Germinal center (tissue), 1 donor: ENCODE measurements at places on chromosomes 5 and 9.

- DNase-seq, result no peak
These were observed 55.6 kb downstream of the CAMSAP1 start for GRCh38 chr9:135851748-135852147.

GRCh38 chr5:121819682-121820261 lies 31.9 kb upstream of the FTMT start:
- DNase-seq, result no peak

DNA sequence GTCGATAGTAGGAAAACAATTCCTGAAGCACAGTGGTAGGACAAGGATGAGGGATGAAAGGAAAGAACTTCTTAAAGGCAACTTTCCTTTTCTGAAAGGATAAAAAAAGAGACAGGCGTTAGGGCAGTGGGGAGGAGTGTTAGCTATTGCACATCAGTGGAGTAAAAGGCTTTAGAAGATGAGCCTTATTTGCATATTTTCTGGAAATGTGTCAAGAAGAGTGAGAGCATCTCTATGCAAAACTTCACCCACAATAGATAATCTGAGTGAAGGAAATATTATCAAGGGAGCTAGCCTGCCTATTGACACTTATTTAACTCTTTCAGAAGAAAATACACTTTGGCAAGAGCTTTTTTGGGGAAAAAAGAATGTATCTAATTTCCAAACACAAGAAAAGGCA lies 151.6 kb downstream of the MACIR start:
- DNase-seq, result no peak

DNA sequence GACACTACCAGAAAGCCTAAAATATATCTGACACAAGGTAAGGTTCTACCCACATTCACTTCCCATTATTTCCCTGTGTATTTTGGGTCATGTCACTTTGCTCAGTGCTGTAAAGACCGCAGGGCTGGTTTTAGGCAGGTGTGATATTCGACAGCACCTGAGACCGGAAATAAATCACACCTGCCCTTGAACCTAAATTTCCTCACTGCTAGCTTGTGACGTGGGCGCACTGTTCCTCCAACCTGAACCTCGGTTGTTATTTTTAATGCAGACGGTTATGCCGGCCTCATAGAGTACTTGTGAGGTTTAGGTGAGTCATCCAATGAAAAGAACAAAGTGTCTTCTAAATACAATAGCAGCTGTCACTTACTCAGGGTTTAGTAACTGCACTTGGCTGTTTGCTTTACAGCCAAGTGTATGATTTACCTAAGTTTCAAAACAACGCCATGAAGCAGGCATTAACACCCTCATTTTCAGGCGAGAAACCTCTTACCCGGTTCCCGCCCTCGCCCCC lies 20.7 kb upstream of the ZNF782 start:
- peak; percentile 62 for DNase-seq

DNA sequence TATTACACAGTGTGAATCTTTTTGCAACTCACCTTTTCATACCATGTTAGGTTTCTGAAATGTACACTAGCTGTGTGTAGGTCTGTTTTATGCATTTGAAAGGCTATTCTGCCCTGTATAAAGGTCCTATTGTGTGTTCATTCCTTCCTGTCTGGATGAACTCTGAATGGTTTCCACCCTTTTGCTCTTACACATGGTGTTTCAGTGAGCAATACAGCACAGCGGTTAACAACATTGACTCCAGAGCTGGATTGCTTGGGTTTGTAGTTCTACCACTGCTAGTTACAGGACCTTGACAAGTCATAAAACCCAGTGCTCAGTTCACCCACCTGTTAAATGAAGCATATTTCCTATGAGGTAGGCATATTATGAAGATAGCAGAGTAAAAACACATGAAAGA lies 331.6 kb downstream of the ADGRV1 start:
- DNase-seq, result no peak

GRCh38 chr9:126860757-126861466 lies 473 bp downstream of the ZBTB34 start:
- DNase-seq, result peak; percentile 21

GRCh38 chr5:128778474-128778873 lies 186.8 kb upstream of the SLC27A6 start:
- no peak for DNase-seq

DNA sequence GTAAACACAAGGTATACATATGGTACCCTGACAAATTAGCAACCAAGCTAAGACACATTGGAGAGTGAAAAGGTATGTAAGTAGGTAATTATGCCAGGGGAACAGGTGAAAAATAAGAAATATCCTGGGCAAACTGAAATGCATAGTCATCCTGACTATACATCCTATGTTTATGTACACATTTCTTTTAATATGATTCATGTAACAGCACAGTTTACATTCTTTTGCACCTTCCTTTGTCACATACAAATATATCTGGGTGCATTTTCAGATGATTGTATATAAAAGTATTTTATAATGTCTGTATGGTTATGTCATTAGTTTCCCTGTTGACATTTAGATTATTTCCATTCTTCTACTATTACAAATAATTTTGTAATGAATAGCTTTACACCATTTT lies 1146.9 kb downstream of the EFNA5 start:
- DNase-seq, result no peak

- DNase-seq, result no peak
These were observed 19.4 kb downstream of the IPO11 start for GRCh38 chr5:62431735-62432620.

DNA sequence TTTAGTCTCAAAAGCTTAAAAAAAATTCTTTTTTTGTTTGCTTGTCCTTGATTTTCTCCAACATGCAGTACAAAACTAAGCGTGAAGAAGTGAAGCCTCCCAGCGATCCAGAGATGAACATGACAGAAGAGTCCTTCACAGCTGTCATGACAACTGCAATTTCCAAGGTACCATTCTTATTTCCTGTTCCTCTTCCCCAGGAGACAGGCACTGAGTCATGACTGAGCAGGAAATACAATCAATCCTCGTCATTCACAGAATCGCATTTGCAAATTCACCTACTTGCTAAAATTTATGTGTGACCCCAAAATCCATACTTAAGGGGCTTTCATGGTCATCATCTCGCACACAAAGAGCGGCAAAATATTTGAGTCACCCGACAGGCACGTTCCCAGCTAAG lies 77.3 kb downstream of the SLC1A1 start:
- DNase-seq, result no peak

GRCh38 chr9:134455934-134456755 lies 129.9 kb downstream of the RXRA start:
- DNase-seq, result peak; percentile 21

DNA sequence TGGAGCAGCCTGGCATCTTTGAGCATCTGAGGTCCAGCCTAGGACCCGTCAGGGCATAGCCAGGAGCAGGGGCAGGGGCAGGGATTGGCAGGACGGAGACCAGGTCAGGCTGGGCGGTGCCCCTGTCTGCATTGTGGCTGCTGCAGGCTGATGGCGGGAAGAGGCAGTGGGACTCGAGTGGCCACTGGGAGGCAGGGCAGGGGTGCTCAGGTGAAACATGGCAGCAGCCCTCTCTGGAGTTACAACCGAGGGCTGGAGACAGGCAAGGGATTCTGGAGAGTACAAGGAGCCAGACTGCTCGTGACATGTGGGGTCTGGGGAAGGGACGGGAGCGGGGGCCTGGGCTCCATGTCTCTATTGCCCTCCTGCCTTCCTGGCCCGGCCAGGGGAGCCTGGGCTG lies 97.4 kb upstream of the RAPGEF1 start:
- no peak for DNase-seq

GRCh38 chr5:84729326-84729725 lies 344.6 kb upstream of the EDIL3 start:
- DNase-seq, result no peak

- DNase-seq, result no peak
These were observed 41.4 kb upstream of the FAT2 start for GRCh38 chr5:151632524-151632923.

- no peak for DNase-seq
These were observed 2.6 kb upstream of the SMC5 start for GRCh38 chr9:70256123-70256551.

GRCh38 chr5:76790632-76791290 lies 28.1 kb upstream of the F2RL1 start:
- DNase-seq, result no peak

DNA sequence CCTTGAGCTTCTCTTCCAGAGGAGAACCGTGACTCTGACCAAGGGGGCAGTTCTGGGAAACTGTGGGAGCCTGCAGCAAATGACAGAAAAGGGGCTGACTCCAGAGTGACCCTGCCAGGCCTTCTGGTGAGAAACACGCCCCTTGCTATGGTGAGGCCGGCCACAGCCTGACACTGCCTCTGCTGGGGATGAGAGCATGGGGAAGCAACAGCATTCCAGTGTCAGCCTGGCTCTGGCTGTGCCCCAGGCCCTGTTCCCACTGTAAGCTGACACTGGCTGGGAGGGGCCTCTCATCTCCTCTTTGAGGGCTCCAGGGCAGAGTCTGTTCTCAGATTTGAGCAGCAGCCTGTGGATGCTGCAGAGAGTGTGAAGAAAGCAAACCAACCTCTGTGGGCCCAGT lies 180.0 kb upstream of the IL12B start:
- DNase-seq, result no peak

DNA sequence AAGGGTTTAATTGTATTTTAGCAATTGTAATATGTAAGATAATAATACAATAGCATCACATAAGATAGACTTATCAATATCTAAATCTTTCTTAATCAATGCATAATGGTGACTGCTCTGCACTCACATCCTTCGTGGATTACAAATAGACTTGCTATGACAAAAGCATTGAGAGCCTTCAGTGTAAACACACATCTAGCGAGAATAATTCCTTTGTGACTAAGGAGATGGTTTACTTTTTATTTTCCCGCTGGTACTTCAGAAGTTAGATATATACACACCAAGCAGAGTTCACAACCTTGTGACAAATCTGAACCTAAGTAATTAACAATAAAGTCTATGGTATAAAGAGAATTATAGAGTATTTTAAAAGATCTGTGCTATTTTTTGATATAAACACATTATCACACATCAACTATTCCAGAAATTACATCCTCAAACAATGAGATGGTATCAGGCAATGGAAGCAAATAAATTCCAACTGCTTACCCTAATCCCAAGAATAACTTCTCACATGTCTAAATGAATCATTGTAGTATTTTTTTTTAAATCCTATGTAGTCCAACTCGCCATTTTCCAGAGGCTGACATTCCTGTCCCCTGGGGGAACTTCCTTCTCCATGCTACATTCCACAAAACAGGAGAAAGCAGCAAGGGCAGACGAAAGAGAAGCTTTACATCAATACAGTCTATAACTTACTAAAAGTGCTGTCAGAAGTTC lies 51.2 kb downstream of the MAPKAP1 start:
- no peak for DNase-seq

DNA sequence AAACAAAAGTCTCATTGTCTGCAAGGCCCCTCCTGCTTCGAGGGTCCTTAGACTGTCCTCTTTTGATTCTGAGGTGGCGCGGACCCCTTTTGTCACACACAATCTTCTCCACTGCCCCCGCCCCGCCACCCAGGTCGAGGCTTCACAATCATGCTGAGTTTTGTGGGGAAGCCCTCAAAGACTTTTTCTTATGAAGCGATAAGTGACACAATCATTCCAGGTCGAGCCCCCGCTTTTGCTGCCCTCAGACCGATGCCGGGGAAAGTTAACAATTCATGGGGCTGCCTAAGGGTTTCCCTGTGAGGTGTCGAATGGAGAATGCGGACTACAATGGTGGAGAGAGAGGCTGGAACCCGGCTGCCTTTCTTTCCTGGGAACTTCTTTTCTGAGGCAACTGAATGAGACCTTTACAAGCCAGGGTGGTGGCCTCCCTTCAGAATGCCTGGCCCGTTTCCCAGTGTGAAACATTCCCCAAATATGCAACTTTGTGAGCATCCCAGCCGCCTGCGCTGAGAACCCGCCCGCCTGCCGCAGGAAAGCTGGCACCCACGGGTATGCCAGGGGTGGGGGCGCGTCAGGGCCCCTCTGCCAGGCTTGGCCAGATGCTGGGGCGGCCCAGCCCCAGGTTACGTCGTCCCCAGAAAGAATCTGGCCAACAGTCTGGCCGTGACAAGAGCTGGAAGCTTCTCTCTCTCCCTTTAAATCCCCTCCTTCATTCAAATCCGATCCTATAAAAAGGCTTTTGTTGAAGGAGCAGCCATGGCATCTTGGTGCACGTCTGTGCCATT lies 71.9 kb downstream of the MAP1B start:
- DNase-seq, result no peak

DNA sequence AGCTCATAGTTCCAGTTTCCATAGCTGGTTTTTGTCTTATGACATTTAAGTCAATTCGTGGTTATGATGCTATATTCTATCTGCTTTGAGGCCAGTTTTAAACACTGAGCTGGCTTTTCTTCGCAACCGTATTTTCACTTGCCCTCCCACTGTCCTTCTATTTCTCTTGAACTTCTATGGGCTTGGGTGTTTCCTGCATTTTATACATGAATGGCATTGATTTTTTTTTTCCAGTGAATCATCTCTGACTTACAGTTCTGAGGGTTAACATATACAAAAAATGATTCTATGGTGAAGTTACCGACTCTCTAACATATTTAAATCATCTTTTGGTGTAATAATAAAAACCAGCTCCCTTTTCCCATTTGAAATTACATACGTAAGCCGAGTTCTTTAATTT lies 88.2 kb downstream of the SREK1 start:
- DNase-seq, result no peak

GRCh38 chr5:40828690-40829661 lies 6.0 kb downstream of the RPL37 start:
- DNase-seq, result no peak

GRCh38 chr9:37501957-37502596 lies 16.3 kb downstream of the POLR1E start:
- DNase-seq, result no peak

- DNase-seq, result no peak
These were observed 62.9 kb downstream of the DRD1 start for GRCh38 chr5:175381130-175381529.

GRCh38 chr9:1775230-1775629 lies 239.9 kb upstream of the SMARCA2 start:
- no peak for DNase-seq

DNA sequence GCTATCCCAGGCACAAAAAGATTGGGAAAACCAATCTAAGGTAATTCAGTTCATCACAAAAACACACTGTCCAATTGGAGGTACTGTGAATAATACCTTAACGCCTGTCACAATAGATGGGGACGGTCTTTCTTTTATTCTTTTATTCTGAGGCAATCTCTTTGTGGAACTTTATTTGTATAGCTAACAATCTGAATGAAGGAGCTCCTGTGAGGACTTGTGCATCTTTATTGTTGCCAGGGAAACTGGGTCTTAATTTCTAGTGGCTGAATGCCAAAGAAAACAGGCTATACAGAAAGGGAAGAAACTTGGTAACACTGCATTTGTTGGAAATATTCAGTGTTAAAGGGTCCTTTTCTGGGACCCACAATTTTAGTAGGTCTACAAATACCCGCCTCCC lies 546.9 kb upstream of the C9orf72 start:
- DNase-seq, result no peak
